Activated T-cell treated with anti-CD3 and anti-CD28 coated beads for 48 hours (primary cell): ENCODE measurements at places on chromosomes 2 and 18.

GRCh38 chr2:1283871-1284270 is 129.4 kb upstream of the TPO start:
- no peak for DNase-seq

GRCh38 chr2:88188748-88189147 is 18.6 kb downstream of the THNSL2 start:
- no peak for DNase-seq

GRCh38 chr18:22322243-22322691 is 95.4 kb downstream of the CTAGE1 start:
- no peak for DNase-seq

DNA sequence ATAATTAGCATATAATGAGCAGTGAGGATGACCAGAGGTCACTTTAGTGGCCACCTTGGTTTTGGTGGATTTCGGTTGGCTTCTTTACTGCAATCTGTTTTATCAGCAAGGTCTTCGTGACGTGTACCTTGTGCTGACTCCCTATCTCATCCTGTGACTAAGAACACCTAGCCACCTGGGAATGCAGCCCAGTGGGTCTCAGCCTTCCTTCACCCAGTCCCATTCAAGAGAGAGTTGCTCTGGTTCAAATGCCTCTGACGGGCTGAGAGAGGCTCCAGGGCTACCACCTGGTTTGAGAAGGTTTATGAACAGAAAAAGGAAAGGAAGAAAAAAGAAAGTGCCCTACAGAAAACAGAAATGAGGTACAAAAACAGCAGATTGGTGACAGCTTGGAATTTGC is 738.7 kb downstream of the SOCS6 start:
- no peak for DNase-seq

DNA sequence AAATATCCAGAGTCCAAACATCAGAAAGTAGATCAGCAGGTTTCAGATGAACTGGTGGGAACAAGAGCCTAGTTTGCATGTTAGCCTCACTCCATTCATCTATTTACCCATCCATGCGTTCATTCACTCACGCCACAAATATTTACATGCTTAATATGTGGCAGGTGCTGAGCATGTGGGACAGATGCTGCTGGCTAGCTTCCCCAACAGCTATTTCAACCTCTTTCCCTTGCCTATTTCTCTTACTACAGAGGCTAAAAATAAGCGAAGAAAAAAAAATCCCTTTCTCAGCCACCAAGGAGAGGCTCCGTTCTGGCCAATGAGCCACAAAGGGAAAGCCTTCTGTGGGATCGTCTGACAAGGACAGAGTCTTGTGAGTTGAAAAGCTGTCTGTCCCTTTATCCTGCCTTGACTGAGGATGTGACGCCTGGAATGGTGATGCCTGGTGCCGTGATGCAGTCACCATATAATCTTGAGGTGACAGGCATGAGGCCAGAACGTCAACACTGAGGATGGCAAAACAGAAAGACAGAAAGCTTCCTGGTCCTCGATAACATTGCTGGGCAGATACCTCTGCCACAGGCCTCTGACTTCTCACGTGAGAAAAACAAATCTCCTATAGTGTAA is 78.2 kb downstream of the KCTD1 start:
- no peak for DNase-seq

- peak; percentile 16 for DNase-seq
These were observed 47.0 kb downstream of the PROC start for GRCh38 chr2:127465258-127465657.

DNA sequence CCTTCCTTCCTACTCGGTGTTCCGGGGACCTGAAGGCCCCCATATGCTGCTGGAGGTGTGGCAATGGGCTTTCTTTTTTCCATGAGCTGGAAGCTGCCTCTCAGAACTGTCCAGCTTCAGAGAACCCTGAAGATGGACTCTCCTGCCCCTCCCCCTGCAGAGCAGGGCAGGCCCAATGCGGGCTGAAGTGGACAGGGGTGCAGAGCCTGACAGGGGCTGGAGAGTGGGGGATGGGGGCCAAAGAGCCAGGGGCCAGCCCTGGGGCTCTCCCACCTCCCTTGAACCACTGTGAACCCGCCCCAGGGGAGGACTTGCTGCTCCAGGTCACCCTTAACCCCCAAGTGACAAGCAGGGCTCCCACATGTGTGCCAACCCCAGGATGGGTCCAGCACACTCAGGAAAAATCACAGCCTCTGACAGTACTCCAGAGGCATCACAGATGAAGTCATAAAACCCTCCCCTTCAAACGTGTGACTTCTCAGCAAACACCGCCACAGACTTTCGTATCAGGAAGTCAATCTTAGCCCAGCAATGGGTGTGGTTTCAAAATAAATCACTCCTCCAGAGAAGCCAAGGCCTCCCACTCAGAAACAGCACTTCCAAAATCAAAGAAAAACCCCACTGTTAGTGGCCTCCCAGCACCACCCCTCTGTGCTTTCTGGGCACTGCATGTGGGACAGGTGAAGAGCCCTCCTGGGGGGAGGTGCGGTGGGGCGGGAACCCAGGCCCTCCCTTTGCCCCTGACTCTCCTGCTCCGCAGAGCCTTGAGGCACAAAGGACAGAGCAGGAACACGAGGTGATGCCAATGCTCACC is 135.8 kb downstream of the HDAC4 start:
- peak; percentile 43 for DNase-seq

GRCh38 chr2:110134025-110134424 is 18.4 kb upstream of the MALL start:
- DNase-seq: no peak

- no peak for DNase-seq
These were observed 53.1 kb upstream of the TPO start for GRCh38 chr2:1360144-1360543.

- no peak for DNase-seq
These were observed 108.8 kb upstream of the PIEZO2 start for GRCh38 chr18:11258039-11258610.

GRCh38 chr18:80129672-80130367 is 20.8 kb downstream of the ADNP2 start:
- no peak for DNase-seq

- DNase-seq: no peak
These were observed 57.2 kb downstream of the TACR1 start for GRCh38 chr2:75142081-75142480.

- no peak for DNase-seq
These were observed 3.8 kb upstream of the ATP6V1C2 start for GRCh38 chr2:10717628-10718027.

DNA sequence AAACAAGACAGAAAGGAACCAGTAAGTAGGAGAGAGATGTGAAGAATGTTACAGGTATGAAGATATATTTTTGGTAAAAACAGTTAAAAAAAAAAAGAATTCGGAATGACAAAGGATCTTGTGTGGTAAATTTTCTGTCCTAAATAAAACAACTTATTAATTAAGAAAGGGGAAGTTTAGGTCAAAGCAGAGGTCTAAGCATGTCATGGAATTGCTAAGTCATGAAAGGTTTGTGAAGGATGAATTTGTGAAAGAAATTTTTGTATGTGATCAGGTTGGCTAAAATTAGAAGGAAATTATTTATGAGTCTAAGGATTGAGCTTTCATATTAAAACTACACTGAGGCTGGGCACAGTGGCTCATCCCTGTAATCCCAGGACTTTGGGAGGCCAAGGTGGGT is 11.1 kb upstream of the ALPG start:
- no peak for DNase-seq

DNA sequence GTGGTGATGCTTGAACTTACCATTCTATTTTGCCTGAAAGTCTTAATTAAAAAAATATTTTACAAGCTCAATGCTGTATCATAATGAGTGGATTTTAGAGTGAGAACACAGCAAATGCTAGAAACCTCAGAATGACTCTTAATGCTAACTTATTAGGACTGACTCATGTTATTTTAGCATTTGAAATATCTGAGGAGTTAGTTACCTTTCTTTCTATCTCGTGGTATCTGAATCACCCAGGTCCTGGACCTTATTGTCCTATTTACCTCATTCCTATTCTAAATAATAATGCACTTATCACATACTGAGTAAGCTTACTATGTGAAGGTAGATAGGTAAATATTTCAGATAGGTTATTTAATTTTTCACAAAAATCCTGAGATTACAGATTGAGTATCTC is 70.7 kb downstream of the SOS1 start:
- DNase-seq: no peak

- DNase-seq: no peak
These were observed 550.4 kb downstream of the CNTNAP5 start for GRCh38 chr2:124575497-124575896.

- DNase-seq: no peak
These were observed 221.0 kb downstream of the MTX2 start for GRCh38 chr2:176490061-176490861.

DNA sequence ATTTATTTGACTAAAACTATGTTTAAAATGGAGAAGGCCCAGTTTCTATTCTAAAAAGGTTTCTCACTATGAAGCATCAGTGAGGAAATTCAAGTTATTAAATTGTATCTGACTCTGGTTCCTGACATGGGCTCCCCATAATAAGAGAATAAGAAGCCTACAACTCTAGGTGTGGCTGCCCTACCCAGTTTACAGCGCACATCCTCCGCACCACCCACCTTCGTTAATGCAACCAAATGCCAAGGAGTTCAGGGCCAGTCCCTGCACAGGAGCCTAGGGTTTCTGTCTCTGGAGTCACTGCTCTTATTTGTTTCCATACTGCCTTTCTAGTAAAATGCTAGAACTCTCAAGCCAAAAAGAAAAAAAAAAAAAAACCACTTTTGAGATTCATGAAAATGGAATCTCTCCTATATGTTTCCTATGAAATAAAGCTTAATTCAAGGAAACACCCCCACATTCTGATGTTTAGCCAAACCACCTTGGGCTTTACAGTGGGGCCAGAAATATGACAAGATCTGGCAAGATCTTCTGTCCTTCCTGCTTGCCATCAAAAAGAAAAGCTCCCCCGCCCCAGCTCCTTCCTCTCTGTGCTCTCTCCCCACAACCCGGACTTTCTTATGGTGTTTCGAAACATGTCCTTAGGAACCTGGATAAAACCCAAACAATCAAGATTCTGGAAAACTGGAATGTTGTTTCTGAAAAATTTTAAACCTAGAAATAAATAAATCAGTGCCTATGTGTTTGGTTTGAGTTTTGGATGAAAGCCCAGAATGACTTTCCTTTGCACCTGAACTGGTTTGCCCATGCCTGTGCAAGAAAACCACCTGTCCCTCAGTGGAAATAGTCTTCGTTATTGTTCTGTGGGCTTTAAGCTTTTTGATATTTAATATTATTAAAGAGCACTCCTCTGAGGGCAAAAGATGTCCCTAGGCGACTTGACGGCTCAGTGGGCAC is 136.7 kb downstream of the SP3 start:
- DNase-seq: no peak

DNA sequence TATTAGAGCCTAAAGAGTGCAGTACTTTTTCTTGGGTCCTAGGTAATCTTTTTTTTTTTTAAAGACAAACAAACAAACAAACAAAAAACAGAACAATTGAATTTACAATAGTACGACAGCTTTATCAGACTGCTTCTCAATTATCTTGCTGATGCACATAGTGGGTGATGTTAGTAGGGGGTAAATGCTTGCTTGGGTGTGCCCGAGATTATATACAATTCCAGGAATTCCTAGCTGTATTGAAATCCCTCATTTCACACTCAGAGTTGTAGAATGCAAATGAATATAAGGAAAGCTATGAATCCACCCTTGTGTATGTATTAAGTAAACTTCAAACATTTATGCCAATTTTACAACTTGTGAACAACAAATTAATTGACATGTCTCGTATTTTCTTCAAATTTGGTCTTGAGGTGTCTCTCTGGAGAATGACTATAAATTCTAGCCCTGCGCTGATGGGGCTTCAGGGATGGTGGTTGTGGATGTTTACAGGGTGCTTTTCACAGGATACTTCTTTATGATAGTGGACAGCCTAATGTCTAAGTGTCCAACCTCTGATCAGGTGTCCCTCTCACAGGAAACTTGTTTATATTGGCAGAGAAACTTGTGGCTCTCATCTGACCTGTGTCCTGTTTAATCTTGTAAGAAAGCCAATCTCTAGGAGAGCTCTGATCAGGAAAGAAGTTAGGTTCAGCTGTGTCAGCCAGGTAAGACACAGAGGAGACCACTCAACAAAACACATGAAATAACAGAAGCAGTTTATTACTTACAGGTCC is 61.9 kb upstream of the SLC39A10 start:
- no peak for DNase-seq

DNA sequence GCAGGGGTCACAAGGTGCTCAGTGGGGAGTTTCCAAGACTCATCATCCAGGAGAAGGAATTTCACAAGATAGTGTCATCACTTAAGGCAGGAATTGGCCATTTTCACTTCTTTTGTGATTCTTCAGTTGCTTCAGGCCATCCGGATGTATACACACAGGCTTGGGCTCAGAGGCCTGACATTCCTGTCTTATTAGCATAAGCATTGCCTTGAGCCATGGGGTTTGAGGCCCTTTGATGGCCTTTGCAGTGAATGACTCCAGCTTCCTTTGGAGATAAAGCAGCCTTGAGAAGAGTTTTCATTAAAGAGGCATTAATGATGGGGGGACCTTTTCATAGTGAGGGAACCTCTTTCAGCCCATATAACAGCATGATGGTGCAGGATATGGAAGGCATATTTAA is 366.0 kb upstream of the CNTNAP5 start:
- no peak for DNase-seq

DNA sequence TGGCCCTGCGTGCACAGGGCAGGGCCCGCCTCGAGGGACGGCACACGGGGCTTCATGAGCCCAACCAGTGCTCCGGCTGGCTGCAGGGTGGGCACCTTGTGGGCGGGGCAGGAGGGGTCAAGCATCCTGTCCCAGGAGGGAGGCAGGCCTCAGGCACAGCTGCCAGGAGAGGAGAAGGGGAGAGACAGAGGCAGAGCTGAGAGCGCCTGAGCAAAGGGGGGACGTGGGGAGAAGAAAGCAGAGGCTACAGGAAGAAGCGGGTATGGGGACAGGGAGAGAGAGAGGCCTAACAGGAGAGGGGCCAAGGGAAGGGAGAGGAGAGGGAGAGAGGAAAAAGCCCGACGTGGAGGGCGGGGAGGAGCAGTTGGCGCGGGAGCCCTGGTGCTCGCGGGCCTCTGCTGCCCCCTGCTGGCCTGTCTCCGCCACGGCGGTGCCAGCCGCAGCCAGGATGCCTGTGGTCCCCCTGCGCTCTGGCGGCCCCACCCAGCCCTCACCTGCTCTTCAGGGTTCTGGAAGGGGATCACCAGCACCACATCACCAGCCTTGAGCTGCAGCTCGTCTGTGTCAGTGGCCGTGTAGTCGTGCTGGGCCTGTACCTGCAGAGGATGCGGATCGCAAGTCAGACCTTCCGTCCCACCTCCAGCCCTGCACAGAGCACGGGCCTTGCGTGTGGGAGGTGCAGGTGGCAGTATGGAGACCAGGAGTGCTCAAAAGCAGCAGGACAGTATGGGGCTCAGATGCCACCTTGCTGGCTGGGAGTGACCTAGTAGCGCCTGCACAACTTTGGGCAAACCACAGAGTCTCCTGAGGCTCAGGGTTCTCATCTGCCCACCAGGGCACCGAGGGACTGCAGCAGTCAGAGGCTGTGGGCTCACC is 56.8 kb downstream of the BIN1 start:
- DNase-seq: peak; percentile 67

DNA sequence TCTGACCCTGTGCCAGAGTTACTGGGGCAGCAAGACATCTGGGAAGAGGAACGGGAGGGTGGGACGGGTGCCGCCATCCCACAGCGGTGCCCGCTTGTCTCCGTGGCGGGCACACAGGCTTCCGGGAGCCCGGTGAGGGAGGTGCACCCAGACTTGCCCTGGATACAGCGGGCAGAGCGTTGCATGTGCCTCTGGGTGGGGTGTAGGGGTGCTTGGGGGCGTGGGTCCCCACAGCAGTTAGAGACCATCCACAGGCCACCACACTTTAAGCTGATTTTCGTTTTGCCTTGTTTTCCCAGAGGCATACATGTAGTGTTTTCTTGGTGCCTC is 45.1 kb downstream of the SH3BP4 start:
- no peak for DNase-seq

- DNase-seq: no peak
These were observed 175.6 kb downstream of the MC4R start for GRCh38 chr18:60196836-60197606.
